ENCODE measurements at places on chromosomes 11 and 22.

GRCh38 chr22:32808038-32808445 is 6.5 kb downstream of the TIMP3 start:
- DNase-seq: no peak

DNA sequence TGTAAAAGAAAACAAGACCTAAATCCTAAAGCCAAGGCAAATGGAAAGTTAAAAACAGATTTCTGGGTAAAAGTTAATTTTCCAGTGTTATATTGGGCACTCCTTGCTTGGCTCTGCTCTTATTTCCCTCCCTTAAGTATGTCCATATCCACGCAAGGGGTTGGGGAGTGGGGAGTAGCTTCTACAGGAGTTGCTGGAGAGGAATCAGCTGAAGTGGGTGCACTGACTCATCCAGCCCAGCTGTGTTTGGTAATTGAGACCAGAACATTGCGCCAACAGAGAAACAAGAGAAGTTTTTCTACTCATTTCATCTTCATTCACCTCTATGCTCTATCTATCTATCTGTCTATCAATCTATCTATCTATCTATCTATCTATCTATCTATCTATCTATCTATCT is 298.4 kb upstream of the PDGFD start:
- DNase-seq: no peak

DNA sequence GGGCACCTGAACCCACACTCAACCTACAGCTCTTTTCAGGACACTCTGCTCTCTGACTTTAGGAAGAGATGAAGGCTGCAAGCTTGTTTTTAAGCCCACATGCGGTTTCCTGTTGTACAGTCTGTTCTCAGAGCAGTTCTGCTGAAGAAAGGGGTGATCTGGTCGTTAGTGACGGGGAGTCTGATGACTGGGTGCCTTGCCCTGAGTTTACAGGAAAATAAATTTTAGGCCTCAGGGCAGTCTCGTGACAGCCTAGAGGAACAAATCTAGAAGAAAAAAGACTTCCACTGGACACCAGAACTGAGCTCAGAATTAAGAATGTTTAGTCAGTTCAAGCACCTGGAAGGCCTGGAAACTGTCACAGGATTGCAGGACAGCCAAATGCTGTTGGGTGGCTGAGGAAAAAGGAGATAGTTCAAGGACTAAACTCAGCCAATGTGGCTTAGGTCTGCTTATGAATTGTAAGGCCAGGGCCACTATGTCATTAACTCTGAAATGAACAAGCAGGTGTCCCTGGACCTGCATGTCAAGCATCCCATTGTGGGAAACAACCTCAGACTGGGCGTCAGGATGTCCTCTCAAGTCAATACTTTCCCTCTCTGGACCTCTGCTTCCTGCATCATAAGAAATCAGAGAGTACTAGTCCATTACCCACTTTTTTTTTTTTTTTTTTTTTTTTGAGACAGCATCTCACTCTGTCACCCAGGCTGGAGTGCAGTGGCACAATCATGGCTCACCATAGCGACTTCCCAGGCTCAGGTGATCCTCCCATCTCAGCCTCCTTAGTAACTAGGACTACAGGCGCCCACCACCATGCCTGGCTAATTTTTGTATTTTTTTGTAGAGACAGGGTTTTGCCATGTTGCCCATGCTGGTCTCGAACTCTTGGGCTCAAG is 5.7 kb downstream of the PIK3IP1 start:
- peak; percentile 61 for DNase-seq

GRCh38 chr22:39024519-39025308 is 3.8 kb downstream of the APOBEC3D start:
- DNase-seq: no peak

- DNase-seq: no peak
These were observed 13.6 kb downstream of the FJX1 start for GRCh38 chr11:35631891-35632290.

DNA sequence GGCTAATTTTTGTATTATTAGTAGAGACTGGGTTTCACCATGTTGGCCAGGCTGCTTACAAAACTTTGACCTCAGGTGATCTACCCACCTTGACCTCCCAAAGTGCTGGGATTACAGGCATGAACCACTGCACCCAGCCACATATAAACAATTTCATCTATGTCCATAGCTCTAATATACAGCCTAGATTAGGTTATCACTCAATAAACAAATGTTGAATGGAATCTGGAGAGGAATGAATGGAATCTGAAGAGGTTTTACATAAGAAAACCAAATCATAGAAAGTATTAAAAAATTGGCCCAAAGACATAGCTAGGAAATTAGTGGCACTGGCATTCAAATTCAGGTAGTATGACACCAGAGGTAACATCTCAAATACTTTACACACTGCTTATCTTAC is 1401.4 kb upstream of the TENM4 start:
- no peak for DNase-seq

- DNase-seq: no peak
These were observed 6.1 kb downstream of the PI4KA start for GRCh38 chr22:20852503-20852902.

GRCh38 chr11:128658502-128658901 is 35.4 kb upstream of the FLI1 start:
- no peak for DNase-seq

DNA sequence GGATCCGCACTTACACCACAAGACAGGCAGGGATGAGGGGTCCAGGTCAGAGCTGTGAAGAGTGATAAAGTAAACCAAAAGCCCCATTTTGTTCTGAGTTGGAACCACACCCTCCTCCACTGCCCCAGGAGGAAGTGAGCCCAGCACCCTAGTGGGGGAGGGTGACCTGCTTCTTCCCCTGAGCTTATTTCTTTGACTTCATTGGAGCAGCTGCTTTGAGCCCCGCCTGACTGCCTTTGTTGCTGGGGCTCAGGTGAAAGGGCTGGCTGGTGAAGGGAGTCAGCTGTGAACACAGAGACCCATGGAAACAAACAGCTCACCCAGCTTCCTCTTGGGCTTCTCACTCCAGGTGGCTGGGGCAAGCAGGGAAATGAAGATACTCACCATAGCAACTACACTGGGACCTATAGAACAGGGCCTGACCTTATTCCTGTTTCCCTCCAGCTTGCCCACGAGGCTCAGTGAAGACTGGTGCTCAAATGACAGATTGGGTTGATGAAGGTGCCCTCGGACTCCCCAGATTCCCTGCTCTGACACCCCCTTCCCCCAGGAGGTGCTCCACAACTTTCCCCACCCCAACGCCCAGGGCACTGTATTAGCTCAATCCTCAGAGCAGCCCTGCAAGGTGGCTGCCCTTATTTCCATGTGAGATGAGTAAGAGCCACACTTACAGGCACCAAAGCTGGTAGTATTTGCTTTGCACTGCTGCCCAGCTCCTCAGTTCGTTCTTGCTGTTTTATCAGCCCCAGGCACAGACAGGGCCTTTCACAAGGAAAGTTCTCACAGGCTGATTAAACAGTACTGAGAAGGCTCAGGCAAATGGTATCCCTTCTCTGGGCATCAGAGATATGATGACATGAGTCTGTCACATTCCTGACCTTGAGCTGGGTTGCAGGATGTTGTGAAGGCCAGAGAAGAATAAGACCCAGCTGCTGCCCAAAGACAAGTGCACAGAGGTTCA is 2.4 kb downstream of the UCP2 start:
- peak; percentile 67 for DNase-seq

DNA sequence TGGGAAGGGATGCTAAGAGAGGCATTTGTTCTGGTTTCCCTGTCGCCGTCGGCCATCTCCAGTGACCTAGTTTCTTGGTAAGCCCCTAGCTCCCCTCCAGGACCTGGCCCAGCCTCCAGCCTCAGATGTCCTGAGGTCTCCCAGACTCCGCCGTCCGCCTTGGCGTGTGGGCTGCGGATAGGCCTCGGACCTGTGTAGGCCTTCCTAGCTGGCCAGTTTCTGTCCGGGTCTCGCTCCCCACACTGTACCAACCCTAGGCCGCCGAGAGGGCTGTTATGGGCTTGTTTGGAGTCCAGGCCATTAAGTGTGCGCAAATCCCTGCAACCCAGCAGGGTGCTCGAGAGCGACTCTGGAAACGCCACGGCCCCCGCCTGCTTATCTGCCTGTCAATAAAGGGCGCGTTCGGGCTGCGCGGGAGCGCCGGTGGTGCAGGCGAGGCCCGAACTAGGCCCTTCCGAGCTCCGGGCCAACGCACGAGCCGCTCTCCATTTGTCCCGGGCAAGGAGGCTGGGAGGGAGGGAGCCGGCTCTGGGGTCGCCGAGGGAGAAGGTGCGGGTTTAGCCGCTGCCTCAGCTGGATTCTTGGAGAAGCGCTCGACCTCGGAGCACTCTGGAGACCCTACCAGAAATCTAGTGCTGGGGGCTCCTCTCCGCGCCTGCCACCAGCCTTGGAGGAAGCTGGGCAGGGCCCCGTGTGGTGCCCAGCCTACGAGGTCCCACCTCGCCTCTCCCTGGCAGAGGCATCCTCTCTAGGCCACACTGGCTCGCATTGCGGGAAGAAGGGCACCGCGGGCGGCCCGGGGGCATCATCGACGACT is 8.7 kb upstream of the PAX6 start:
- DNase-seq: no peak

DNA sequence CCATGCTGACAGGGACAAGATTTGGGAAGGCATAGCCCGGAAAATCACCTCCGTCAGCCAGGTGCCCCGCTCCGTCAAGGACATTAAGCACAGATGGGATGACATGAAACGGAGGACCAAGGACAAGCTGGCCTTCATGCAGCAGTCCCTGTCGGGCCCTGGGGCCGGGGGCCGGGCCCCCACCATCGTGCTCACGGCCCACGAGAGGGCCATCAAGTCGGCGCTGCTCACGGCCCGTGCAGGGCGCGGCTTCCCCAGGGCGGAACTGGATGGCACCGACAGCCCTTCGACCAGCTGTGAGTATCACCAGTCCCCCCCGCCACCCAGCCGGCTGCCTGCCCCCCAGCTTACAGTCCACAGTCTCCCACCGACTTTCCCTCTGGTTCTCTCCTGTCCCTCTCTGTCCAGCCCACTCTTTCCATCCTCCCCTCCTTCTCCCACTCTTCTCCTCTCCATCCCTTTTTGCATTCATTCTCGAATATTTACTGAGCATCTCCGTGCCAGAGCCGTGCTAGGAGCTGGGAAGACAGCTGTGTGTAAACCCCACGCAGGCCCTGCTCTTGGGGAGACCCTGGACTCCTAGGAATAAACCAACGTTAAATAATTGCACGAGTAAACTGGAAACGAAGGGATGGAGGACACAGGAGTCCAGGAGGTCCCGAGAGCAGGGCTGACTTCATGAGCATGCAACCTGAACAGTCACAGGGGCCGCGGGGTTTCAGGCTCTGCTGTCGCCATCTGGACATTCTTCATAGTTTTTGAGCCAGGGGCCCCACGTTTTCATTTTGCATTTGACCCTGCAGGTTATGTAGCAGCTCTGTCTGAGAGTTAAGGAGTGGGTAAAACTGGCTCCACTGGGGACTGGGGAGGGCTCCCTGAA is 62.8 kb downstream of the PRDM11 start:
- DNase-seq: no peak

DNA sequence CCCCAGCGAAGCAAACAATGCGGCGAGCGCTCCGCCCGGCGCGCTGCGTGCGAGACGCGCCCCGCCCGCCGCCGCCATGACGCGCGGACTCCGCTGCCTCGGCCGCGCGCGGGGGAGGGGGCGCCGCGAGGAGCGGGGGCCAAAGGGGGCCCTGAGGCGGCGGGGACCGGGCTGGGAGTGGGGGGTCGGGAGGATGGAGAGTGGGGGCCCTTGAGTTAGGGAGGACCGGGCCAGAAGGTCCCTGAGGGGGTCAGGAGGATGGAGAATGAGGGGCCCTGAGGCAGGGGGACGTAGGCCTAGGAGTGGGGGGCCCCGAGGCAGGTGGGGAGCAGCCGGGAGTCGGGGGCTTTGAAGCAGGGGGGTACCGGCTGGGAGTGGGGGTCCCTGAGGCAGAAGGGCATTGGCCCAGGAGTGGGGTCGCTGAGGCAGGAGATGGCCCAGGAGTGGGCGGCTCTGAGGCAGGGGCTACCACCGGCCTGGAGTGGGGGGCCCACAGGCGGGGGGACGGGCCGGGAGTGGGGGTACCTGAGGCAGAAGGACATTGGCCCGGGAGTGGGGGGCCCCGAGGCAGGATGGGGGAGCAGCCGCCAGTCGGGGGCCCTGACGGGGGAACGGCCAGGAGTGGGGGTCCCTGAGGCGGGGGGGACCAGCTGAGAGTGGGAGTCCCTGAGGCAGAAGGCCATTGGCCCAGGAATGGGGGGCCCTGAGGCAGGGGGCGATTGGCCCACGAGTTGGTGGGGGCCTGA is at the start of gene BRD1:
TSS of gene BRD1 (minus strand) at position 21 of the 746 bp plus-strand sequence. CDS start 3,556 bp downstream, outside the sequence.
- DNase-seq: peak; percentile 41

DNA sequence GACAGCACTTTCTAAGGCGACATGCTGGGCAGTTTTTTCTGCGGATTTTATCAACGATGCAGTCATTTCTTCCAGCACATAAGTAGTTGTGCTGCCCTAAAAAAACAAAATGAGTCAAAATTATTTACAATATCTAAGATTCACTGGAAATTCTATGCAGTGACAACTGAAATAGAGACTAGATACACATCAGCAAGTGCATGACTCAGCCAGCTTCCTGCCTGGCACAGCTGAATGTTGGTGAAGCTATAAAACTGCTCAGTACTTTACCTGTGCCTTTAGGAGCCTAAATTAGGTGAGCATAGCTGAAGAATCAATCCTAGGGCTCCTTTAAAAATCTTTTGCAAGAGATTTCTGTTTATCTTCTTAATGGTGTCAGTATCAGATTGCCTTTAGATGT is 37.8 kb downstream of the PGR start:
- DNase-seq: no peak

DNA sequence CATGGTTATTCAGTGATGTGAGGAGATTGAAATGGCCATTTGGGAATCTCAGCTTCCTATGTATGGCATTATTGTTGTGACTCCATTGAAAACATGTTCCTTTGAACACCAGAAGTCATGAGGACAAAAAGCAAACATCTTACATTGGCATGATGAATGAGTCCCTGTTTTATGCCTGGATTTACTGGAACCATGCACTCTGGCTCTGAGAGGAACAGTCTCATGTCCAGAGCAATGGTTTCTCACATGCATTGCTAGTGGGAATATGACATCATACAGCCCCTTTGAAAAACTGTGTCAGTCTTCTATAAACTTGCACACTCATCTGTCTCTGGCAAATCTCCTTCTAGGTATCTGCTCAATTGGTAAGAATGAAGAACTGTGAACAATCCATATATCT is 3.4 kb upstream of the KDM4F start:
- no peak for DNase-seq

- DNase-seq: no peak
These were observed 73.6 kb upstream of the MYO18B start for GRCh38 chr22:25668437-25668836.

- no peak for DNase-seq
These were observed 41.7 kb downstream of the MOB2 start for GRCh38 chr11:1444823-1445422.

- DNase-seq: no peak
These were observed 30.6 kb downstream of the KIRREL3 start for GRCh38 chr11:126969865-126970479.

GRCh38 chr11:95144313-95145235 is 54.9 kb downstream of the ENDOD1 start:
- DNase-seq: no peak

GRCh38 chr11:16610213-16610737 is 128.2 kb upstream of the C11orf58 start:
- DNase-seq: no peak

DNA sequence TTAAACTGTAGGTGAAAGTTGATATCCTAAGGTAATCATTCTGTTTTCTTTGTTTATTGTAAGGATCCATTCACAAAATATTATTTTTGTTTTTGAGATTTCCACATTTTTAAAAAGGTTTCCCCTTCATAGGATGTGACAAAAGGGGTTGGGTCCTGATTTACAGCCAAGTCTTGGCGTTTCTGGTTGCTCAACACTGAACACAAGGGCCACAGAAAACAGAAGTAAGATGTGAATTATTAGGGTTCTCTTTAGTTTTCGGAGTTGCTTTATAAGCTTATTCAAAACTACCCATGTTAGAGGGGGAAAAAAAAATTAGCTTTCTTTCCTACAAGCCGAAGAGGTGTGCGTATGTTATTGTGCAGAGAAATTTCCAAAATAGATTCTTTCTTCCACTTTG is 30.0 kb upstream of the FLI1 start:
- DNase-seq: no peak

Measured in stimulated activated CD4-positive, alpha-beta T cell treated with anti-CD3 and anti-CD28 coated beads, Interleukin-2, amount 100 ng/mL, for 4 hours (primary cell).